ENCODE measurements at places on chromosomes 12 and 14. TPM values are rescaled to one million over a fixed set of nuclear protein-coding genes. Genes with fewer than 3 reads are reported as not detected.

KRT83 gene
- not detected for total RNA-seq

POTEG gene
- total RNA-seq: not detected

DNA sequence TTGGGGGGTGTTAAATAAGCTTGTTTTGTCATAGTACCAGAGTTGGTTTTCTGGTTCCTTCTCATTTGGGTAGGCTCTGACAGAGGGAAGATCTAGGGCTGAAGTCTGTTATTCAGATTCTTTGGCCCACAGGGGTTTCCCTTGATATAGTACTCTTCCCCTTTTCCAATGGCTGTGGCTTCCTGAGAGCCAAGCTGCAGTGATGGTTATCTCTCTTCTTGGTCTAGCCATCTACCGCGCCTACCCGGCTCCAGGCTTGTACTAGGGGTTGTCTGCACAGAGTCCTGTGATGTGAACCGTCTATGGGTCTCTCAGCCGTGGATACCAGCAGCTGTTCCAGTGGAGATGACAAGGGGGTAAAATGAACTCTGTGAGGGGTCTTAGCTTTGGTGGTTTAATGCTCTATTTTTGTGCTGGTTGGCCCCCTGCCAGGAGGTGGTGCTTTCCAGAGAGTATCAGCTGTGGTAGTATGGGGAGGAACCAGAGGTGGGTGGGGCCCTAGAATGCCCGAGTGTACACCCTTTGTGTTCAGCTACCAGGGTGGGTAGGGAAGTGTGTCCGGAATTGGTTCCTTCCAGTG, 209.7 kb downstream of the GPHN start:
- no peak for DNase-seq

- DNase-seq: peak; percentile 87
Measured at GRCh38 chr12:64610079-64610659, at the start of gene RASSF3. TSS of gene RASSF3 (plus strand) at chr12:64610495. CDS start at chr12:64610633, 138 bp downstream.
